ENCODE measurements at places on chromosomes 12 and 14.

DNA sequence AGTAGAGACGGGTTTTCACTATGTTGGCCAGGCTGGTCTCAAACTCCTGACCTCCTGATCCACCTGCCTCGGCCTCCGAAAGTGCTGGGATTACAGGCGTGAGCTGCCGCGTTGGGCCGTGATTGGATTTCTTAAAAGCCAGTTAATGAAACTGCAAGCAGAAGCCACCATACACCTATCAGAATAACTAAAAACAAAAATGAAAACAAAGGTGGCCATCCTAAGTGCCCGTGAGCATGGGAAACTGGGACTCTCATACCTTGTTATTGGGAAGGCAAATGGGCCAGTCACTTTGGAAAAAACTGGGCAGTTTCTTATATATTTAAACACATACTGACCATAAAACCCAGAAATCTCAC is 7.7 kb upstream of the TCTN1 start:
- DNase-seq: no peak

DNA sequence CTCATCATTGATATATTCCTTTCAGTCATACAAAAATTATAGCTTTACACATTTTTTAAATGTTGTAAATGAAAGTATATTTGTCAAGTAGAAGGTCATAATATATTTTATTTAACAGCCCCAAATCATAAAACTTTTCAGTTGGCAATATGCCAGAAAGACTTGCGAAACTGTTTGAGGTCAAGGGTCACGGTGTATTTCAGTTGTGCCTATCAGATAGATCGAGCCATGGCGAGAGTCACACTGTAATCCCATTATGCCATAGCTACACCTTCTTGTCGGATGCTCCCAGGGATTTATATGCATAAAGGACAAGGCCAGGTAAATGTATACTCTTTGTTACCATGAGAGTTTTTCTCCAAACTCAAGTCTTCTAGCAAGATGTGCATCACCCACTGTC is 26.7 kb upstream of the G2E3 start:
- DNase-seq: no peak

DNA sequence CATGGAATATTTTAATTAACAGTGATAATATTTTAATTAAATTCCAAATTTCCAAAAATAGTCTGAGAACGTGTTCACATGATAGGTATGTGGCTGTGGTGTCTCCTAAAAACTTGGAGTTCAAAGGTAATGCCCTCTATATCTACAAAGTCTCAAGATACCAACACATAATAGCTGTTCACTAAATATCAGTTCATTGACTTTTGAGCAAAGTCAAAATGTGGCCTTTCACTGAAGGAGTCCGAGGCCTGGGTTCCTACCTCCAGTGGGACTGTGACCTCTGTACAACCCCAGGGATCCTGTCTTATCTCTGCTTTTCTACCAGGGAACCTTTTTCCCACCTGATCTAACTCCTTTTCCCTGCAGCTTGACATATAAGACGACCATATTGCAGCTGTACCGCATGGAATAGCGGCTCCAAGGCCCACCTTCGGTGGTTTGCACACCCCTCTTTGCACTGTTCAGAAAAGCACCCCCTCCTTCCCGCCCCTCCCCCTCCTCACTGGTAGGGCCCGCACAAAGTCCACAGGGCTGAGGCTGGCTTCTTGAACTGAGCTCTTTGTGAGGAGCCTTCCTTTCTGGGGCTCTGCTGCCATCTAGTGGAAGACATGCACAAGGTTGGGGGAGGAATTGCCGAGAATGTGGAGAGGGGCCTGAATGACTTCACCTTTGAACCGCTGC is 3.1 kb downstream of the CCND2 start:
- DNase-seq: peak; percentile 84

DNA sequence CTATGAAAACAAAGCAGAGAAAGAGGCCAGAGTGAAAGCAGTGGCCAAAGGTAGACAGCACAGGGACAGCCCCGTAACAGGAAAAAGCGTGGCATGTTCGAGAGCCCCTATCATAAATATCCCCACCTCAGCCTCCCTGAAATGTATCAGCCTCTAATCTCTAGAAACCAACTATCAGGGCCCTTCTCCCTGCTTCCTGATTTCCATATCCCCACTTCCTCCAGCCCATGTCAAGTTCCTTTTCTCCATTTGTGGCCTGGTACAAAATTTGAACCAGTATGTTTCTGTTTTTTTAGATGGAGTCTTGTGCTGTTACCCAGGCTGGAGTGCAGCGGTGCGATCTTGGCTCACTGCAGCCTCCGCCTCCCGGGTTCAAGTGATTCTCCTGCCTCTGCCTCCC is 16.9 kb downstream of the DEPDC4 start:
- DNase-seq: no peak

DNA sequence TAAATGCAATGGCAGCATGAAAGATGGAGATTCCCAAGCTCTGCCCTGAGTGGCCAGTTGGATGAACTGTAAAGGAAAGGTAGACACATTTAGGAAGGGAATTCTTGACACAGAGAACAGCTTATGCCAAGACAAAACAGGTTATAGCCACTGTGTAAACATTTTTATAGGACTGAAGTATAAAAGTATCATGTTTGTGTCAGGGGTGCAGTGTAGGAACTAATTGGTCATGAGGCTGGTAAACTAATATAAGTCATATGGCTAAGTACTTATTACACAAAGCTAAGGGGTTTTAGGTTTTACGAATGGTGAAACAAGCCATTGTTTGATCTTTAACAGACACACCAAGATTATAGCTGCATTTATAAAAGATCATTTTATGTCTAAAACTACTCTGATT is 207.7 kb upstream of the SLC16A7 start:
- DNase-seq: no peak

- DNase-seq: no peak
These were observed 27.1 kb upstream of the CDK17 start for GRCh38 chr12:96427269-96427729.

DNA sequence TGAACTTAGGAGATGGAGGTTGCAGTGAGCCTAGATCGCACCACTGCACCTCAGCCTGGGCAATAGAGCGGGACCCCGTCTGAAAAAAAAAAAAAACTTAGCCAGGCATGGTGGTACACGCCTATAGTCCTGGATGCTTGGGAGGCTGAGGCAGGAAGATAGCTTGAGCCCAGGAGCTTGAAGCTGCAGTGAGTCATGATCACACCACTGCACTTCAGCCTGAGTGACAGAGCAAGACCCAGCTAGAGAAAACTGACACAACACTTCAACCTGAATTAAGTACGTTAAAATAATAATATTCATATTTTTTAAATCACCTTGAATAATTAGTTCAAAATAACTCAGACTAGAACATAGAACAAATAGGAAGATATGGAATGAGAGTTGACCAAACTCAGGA is 5.7 kb upstream of the CATSPERB start:
- no peak for DNase-seq

DNA sequence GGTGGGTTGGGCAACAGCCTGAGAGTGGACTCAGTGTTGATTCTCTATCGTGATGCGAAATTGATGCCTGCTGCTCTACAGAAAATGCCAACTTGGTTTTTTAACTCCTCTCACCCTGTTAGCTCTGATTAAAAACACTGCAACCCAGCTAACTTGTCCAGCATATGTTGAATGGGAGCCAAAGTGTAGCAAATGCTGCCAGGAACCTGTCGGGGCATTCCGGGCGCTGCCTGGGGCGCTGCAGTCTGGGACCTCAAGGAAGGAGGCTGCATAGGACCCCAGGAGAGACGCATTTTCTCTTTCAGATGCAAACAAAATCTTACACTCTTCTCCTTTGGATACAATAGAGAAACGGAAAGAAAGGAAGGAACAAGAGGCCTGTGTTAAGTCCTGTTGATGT is 3.9 kb downstream of the B3GNT4 start:
- no peak for DNase-seq

GRCh38 chr12:132182711-132183365 is 38.6 kb downstream of the NOC4L start:
- no peak for DNase-seq

- DNase-seq: no peak
These were observed 385.9 kb downstream of the EGLN3 start for GRCh38 chr14:33564774-33565630.

DNA sequence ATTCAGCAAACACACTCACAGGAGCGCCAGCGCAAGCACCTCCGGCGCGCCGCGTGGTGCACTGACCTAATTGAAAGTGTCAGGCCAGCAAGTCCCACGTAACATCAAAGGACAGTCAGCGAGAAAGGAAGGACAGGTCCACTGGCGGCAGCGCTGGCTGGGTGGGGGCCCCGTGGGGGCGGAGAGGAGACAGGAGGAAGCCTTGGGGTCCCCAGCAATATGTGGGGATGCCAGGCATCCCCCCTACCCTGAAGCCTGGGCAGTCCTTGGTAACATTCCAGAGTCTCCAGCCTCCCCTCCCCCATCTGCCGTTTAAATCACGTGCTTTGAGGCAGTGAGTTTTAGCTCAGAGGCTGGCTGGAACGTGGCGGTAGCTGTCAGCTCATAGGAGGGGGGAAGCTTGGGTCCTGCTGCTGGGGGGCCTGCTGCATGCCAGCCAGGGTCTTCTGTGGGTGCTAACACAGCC is 159.2 kb downstream of the CALM1 start:
- DNase-seq: no peak

DNA sequence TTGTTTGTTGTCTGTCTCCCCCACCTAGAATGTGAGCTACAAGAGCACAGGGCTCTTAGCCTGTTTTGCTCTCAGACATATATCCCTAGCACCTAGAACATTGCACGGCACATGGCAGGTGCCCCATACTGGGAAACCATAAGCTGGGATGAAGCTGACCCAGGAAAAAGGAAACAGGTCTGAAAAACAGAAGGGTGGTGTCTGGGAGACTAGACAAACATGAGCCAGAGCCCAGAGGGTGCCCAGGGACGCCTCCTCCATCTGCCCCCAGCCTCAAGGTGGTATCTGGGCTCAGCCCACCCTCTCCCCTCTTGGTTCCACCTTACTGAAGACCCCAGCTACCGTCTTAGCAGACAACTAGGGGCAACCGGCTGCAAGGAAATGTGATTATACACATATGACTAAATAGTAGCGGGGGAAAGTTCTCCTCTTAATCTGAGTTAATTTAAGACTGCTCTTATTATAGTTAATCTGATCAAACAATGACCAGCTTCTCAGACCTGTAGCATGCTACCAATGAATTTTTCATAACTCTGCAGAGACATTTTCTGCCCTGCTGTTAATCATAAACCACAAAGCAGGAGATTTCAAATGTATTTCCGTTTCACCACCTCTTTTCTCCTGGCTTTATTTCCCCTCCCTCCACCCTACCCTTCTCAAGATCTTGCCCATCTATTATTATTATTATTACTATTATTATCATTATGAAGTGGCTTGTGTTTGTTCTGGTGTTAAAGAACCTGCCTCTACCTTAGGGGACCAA is 31.9 kb downstream of the KSR2 start:
- no peak for DNase-seq

- DNase-seq: no peak
These were observed 121.7 kb upstream of the PRB2 start for GRCh38 chr12:11517080-11517479.

DNA sequence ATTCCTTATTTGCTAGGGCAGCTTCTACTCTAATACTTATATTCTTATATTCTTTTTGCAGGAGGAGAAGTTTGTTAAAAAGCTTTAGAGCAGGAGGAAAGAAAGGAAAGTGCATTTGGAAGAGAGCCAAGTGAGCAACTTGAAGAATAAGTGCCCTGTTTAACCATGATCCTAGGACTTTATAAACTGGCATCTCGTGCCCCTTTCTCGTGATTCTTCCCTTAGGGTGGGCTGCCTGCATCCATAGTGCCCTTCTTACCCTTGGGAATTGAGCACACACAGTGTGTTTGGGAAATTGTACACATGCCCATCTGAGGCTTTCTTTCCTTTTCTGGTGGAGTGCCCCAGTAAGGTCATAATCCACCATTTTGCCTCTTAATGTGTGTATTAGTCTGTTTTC is 141.9 kb downstream of the NUBPL start:
- DNase-seq: no peak

- no peak for DNase-seq
These were observed 12.5 kb downstream of the ISM2 start for GRCh38 chr14:77485901-77486678.

DNA sequence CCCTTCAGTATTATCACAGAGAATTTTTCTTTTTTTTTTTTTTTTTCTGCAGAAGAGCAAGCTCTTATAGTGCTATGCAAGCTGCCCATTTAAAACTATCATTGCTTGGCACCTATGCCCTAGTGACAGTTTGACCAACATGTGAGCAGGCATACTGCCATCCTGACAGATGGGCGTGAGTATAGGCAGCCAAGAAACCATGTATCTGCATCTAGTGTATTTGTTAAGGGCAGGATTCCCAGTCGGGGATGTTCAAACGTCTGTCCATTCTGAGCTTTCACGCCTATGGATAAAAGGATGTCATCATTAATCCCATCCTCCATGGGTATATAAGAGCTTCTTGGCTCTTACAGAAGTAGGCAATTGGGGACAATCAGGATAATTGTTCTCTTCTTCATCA is 8.8 kb downstream of the VRK1 start:
- no peak for DNase-seq

DNA sequence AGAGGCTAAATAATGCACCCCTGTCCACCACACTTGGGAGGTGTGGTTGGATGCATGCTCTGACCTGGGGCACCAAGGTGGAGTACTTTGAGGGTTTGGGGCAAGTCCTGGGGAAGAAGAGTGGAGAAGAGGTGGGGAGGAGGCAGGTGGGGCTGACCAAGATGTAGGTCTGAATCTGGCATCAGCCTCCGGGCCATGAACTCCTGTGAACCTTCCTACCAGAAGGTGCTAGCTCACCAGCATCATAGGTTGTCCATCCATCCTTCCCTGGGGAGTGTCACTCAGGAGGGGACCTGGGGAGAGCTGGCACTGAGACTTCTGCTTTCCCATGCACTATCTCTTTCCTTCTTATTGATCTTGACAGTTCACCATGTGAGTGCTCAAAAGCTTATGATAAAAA is 13.6 kb upstream of the EMP1 start:
- DNase-seq: no peak

- no peak for DNase-seq
These were observed 5.8 kb upstream of the LRP10 start for GRCh38 chr14:22865424-22866405.

GRCh38 chr14:20657216-20658211 is 16.0 kb upstream of the OR6S1 start:
- DNase-seq: no peak

GRCh38 chr12:108840605-108841332 is 16.6 kb downstream of the SSH1 start:
- DNase-seq: no peak

DNA sequence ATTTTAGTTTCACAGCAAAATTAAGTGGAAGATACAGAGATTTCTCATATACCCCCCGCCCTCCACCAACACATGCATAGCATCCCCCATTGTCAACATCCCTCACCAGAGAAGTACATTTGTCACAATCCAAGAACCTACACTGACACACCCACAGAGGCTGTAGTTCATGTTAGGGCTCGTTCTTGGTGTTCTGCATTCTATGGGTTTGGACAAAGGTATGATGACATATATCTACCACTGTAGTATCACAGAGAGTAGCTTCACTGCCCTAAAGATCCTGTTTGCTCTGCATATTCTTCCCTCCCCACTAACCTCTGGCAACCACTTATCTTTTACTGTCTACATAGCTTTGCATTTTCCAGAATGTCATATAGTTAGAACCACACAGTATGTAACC is 444.6 kb upstream of the DCN start:
- DNase-seq: no peak

Measured in activated CD4-positive, CD25-positive, alpha-beta regulatory T cell treated with anti-CD3 and anti-CD28 coated beads, Interleukin-2, amount 50 U/mL, for 16 hours (primary cell).